ENCODE measurements at places on chromosomes 5 and 9. TPM values are rescaled to one million over a fixed set of nuclear protein-coding genes. Genes with fewer than 3 reads are reported as not detected.

DNA sequence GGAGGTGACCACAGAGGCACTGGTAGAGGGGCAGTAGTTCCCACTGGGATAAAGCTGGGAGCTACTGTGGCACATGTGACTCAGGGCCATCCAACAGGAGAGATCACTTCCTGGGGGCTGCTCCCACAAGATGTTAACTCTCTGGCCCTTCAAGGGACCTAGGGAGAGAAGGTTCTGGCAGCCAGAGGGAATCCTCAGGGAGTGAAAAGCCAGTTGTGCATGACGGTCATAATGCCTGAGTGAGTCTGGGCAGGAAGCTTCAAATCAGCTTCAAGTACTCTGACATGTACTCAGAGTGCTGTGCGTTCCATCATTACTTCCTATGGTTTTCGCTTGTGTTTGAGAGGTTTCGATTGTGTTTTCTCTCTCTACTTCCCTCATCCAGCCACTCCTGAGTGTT is 388.5 kb downstream of the GABRG2 start:
- no peak for DNase-seq

- no peak for DNase-seq
Observed at GRCh38 chr9:3006851-3007250, 163.0 kb upstream of the PUM3 start.

The PCDHB5 gene
- not detected for total RNA-seq

DNA sequence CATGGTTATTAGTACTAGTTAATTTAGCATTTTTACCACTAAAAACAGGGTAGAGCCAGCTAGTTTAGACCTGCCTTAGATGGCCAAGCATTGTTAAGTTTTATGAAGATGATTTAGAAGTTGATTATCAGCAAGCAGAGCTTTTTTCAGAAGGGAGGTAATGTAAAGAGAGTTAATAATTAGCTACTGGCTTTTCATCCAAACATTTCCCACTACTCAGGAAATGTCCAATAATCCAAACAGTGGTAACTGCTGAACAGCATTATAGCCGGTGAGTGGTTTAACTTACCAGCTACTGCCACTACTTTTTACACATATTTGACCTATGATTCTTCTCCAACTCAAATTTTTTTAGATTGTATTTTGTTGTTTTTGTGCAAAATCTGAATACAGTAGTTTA is 1.7 kb downstream of the ITGA1 start:
- no peak for DNase-seq

- DNase-seq = peak; percentile 34
Observed at GRCh38 chr5:112923148-112923917, 1.3 kb upstream of the REEP5 start.

The IGFBPL1 gene
- total RNA-seq = not detected

The S1PR3 gene
- not detected for total RNA-seq

- DNase-seq = peak; percentile 27
Observed at GRCh38 chr5:42991404-42992087, 48.6 kb downstream of the ANXA2R start.

DNA sequence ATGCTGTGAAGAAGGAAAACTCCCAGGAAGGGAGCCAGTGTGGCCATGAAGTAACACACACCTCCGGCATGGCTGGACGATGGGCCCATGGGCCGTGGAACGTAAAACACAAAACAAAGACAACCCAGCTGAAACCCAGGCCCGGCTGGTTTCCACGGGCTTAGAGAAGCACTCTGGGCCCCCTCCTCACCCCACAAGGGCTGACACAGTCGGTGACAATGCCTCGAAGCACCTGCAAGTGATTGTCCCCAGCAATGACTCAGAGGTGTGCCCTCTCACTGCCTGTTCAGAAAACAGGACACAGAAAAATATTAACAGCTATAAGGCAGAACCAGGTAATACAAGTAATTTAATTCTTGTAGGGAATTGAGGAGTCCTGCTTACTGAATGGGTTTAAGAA is 135.3 kb downstream of the ROR2 start:
- DNase-seq = no peak

- DNase-seq = no peak
Observed at GRCh38 chr9:3049636-3050035, 205.7 kb upstream of the PUM3 start.

- no peak for DNase-seq
Observed at GRCh38 chr9:114626415-114627020, 15.4 kb downstream of the TMEM268 start.

The TAS2R1 gene
- total RNA-seq = not detected

DNA sequence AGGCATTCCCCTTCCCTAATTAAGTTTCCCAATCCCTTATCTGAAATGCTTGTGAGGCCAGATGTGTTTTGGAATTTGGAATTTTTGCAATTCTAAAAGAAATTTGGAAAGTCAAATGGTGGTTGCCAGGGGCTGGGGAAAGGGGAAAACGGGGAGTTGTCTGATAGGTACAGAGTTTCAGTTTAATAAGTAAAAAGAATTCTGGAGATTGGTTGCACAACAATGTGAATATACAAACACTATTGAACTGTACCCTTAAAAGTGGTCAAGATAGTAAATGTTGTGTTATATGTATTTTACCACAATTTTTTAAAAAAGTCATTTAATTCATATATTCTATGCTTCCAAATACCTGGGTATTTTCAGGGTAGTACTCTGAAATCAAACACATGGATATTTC is 154.5 kb downstream of the ADAMTS12 start:
- no peak for DNase-seq

GRCh38 chr5:172715421-172715780 is 55.6 kb downstream of the DUSP1 start:
- DNase-seq = no peak

The CTSV gene
- not detected for total RNA-seq

Measured in activated B cell treated with CpG ODN at 0.5 μM for 24 hours (primary cell).